PC-3 (cell line): ENCODE measurements at places on chromosomes 11 and 22. TPM values are rescaled to one million over a fixed set of nuclear protein-coding genes. Genes with fewer than 3 reads are reported as not detected.

GRCh38 chr11:123180574-123180973 lies 14.5 kb downstream of the CLMP start:
- H3K36me3 ChIP-seq: peaks cover 13% of the 10 kb centered on the region; the same call in 1 of the 2 replicates
- H3K4me3 ChIP-seq: no peak overlapping the region
- peak; percentile 70 for DNase-seq
- H3K4me1 ChIP-seq: peaks cover 50% of the 10 kb centered on the region
- H3K27ac ChIP-seq: peak overlapping the region; percentile 24

- H3K4me3 ChIP-seq: no peak overlapping the region
- no peak overlapping the region for H3K27ac ChIP-seq
- DNase-seq: no peak
- H3K27me3 ChIP-seq: no peaks in the 10 kb centered on the region
These were observed 663.8 kb upstream of the API5 start for GRCh38 chr11:42647993-42648392.

The RFPL2 gene
- not detected in 2 replicates for total RNA-seq

GRCh38 chr11:118442908-118443589 lies 6.8 kb downstream of the KMT2A start:
- H3K27ac ChIP-seq: no peak overlapping the region
- no peak overlapping the region for H3K4me3 ChIP-seq
- no peak for DNase-seq
- no peaks in the 10 kb centered on the region for H3K27me3 ChIP-seq
- H3K36me3 ChIP-seq: peaks cover 10% of the 10 kb centered on the region; the same call in 1 of the 2 replicates
- H3K4me1 ChIP-seq: peaks cover 26% of the 10 kb centered on the region

The NRIP3 gene
- total RNA-seq: not detected in 2 replicates

DNA sequence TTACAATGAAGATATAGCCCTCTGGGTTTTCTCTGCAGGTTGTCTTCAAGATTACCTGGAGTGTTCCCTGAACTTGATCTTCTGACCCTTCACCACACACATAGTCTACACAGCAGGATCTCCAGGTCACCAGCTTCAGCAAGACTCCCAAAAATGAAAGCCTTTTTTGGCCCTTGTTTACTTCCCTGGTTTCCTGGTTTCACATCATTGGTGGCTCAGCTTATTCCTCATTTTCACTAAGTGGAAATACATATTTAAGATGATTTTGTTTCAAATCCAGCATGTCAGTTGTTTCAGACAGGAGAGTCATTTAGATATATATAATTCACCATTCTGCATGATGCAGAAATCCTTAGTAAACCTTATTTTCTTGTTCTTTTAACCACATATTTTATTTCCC lies 41.6 kb upstream of the MPEG1 start:
- no peaks in the 10 kb centered on the region for H3K36me3 ChIP-seq
- H3K4me1 ChIP-seq: no peaks in the 10 kb centered on the region
- H3K27ac ChIP-seq: no peak overlapping the region
- H3K4me3 ChIP-seq: no peak overlapping the region
- H3K27me3 ChIP-seq: peaks cover 33% of the 10 kb centered on the region
- no peak for DNase-seq

DNA sequence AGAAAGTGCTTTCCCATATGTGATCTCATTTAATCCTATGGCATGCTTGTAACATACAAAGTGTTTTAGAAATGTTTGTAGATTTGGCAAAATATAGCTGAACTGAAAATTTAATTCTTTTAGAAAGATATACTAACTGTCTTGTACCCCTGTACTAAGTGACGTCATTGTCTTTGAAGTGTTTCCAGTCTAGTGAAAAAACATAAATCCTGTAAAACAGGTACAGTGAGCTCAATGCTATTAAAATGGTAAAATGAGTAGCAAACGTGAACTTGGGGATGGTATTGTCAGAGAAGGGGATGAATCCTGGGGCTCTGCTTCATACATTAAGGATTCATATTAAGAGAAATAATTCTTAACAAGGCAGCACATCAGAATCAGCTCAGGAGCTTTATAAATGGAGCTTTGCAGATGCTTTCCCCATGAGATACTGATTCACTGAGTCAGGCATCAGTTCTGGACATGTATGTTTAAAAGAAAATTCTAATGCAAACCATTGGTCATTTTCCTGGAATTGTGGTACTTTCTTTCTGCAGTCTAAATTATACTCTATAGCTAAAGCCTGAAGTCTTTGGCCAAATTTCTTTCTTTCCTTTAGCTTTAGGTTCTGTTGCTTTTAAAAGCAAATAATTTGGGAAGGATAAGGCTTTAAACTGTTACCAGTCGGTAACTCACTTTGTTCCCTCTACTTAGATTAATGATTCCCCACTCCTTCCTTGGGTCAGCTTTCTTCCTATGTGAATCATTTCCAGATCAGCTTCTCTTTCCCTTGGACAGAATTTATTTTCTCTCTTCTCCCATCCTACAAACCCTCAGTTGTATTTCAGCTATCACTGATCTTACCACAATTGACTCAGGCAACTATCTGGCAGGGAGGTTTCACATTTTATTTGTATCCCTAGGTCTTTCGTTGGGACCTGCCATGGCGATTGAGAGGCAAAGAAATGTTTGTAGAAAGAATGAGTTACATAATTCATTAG lies 57.5 kb upstream of the DDI1 start:
- peak; percentile 31 for DNase-seq
- H3K27ac ChIP-seq: no peak overlapping the region
- no peaks in the 10 kb centered on the region for H3K27me3 ChIP-seq
- H3K36me3 ChIP-seq: no peaks in the 10 kb centered on the region
- H3K4me3 ChIP-seq: no peak overlapping the region

The LGR4 gene
- 13.5 and 14.5 TPM in 2 replicates for total RNA-seq

The OR56A1 gene
- not detected in 2 replicates for total RNA-seq

DNA sequence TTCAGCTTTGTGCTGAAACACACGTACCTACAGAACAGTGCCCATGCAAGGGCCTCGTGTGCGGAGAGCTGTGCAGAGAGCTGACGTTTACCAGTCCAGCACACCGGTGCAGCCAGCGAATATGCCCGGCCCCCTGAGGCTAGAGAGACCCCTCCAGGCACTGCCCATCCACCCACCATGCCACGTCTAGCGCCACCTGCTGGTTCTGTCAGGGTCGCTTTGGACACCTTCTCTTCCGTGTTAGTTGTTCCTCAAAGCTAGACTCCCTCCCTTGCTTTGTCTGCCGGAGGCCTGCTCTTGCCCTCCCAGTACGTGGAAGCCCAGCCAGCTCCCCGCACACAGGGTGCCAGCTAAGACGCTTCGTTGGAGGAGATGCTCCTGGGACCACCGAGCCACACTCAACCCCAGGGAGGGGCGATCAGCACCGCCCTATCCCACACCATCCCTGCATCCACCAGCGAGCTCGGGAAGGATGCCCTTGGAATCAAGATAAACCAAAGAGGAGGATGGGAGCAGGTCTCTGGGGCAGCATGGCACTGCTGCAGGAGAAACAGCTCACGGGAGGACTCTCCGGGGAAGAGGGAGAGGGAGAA lies 43.4 kb downstream of the CPT1A start:
- DNase-seq: peak; percentile 52
- no peak overlapping the region for H3K27ac ChIP-seq
- no peak overlapping the region for H3K4me3 ChIP-seq
- no peaks in the 10 kb centered on the region for H3K27me3 ChIP-seq
- peaks cover 28% of the 10 kb centered on the region for H3K36me3 ChIP-seq

DNA sequence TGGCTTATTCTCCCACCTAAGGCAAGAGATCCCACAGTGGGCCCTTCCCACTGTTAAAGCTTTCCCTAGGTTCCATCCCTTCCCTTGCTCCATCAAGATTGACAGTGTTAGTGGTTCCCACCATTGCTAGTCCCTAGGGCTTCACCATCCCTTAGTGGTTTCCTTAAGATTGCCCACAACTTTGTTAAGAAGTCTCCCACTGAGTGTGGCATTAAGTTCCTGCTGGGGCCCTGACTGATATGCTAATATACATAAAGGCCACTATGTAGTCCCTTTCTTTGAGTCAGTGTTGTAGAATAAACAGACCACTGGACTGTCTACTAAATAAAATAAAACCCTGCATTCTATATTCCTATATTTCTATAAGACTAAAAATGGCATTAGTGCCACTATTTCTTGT lies 176.1 kb downstream of the GUCY1A2 start:
- H3K4me1 ChIP-seq: no peaks in the 10 kb centered on the region
- H3K27me3 ChIP-seq: peaks cover 18% of the 10 kb centered on the region
- no peak for DNase-seq
- H3K27ac ChIP-seq: no peak overlapping the region
- no peaks in the 10 kb centered on the region for H3K36me3 ChIP-seq

GRCh38 chr11:95788921-95789505 lies 569 bp downstream of the FAM76B start:
- H3K4me3 ChIP-seq: peak overlapping the region; percentile 86
- H3K36me3 ChIP-seq: peaks cover 16% of the 10 kb centered on the region
- no peaks in the 10 kb centered on the region for H3K27me3 ChIP-seq
- peak overlapping the region; percentile 87 for H3K27ac ChIP-seq
- peak; percentile 42 for DNase-seq

The MIAT gene
- total RNA-seq: 0.15 and 0.23 TPM in 2 replicates

- H3K27me3 ChIP-seq: no peaks in the 10 kb centered on the region
- DNase-seq: no peak
- H3K36me3 ChIP-seq: no peaks in the 10 kb centered on the region
- H3K27ac ChIP-seq: no peak overlapping the region
- H3K4me1 ChIP-seq: peaks cover 14% of the 10 kb centered on the region
- no peak overlapping the region for H3K4me3 ChIP-seq
These were observed 4.1 kb upstream of the NUDT8 start for GRCh38 chr11:67633758-67634365.
